GM12878 (cell line): ENCODE measurements at places on chromosomes 2 and 18. TPM values are rescaled to one million over a fixed set of nuclear protein-coding genes. Genes with fewer than 3 reads are reported as not detected.
A peak's percentile ranks its signal among the peaks of the same experiment; 100 is the strongest.

- H3K27ac ChIP-seq = no peak overlapping the region
- no peak overlapping the region for H3K4me3 ChIP-seq
- H3K27me3 ChIP-seq = no peaks in the 10 kb centered on the region
- no peaks in the 10 kb centered on the region for H3K4me1 ChIP-seq
- DNase-seq = no peak
- no peaks in the 10 kb centered on the region for H3K36me3 ChIP-seq
Measured at GRCh38 chr2:22326250-22326649, 1058.7 kb upstream of the KLHL29 start.

Gene KCNE4
- total RNA-seq = not detected in 2 replicates

GRCh38 chr2:12271589-12271984 is 445.1 kb upstream of the TRIB2 start:
- H3K36me3 ChIP-seq = no peaks in the 10 kb centered on the region
- DNase-seq = no peak
- H3K4me1 ChIP-seq = peaks cover 9% of the 10 kb centered on the region
- H3K27me3 ChIP-seq = no peaks in the 10 kb centered on the region
- H3K27ac ChIP-seq = no peak overlapping the region

GRCh38 chr2:225282858-225283710 is 116.4 kb upstream of the NYAP2 start:
- no peaks in the 10 kb centered on the region for H3K4me1 ChIP-seq
- H3K27ac ChIP-seq = no peak overlapping the region
- H3K36me3 ChIP-seq = no peaks in the 10 kb centered on the region
- no peaks in the 10 kb centered on the region for H3K27me3 ChIP-seq

GRCh38 chr2:7852546-7852945 is 829.3 kb upstream of the ID2 start:
- no peak overlapping the region for H3K4me3 ChIP-seq
- H3K36me3 ChIP-seq = no peaks in the 10 kb centered on the region
- H3K27me3 ChIP-seq = no peaks in the 10 kb centered on the region
- H3K4me1 ChIP-seq = peaks cover 2% of the 10 kb centered on the region; the same call in 1 of the 2 replicates
- no peak overlapping the region for H3K27ac ChIP-seq

Gene PLCL1
- 0.40 and 0.46 TPM in 2 replicates for total RNA-seq

DNA sequence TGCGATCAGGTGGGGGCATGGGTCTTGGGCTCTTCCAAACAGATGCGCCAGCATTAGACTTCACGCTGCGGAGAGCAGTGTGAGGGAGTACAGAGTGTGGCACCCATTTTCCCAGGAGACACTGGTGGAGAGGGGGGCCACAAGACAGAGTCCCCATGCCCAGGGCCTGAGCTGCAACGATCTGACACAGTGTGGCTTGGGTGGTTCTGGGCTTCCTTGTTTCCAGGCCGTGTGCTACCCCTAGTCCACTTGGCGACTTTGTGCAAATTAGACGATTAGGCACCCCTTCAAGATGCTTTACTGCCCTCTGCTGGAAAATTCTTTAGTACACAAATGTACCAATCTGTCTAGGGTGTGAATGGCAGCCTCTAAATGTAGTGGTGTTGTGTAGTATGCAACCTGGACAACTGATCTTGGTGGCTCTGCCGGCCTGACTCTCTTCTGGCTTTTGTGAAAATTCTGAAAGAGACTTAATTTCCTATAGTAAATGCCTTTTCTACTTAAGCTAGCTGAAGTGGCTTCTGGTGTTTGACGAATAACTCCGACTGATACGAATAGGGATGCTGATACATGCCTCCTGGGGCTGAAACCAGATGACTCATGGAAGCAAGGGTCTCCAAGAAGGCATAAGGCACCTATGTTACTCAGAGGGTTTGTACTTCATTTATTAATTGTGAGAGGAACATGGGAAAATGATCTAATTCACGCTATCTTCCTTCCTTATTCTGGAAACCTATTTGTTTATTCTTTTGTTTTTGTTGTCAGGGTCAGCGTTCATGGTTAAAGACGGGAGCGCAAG is 92.3 kb upstream of the SMAD2 start:
- H3K4me1 ChIP-seq = no peaks in the 10 kb centered on the region; the same call in 1 of the 2 replicates
- H3K27me3 ChIP-seq = peaks cover 2% of the 10 kb centered on the region; the same call in 1 of the 2 replicates

Gene TEKT4
- 0.13 TPM in 1 of 2 replicates, not detected in the other for total RNA-seq

- no peaks in the 10 kb centered on the region for H3K4me1 ChIP-seq
- H3K27ac ChIP-seq = no peak overlapping the region
- H3K27me3 ChIP-seq = no peaks in the 10 kb centered on the region
- H3K4me3 ChIP-seq = no peak overlapping the region
Measured at GRCh38 chr2:190302052-190302451, 17.6 kb downstream of the HIBCH start.

GRCh38 chr2:222423632-222424275 is 589 bp upstream of the SGPP2 start:
- H3K4me3 ChIP-seq = peak overlapping the region; percentile 73
- H3K36me3 ChIP-seq = no peaks in the 10 kb centered on the region
- peak; percentile 82 for DNase-seq
- H3K27ac ChIP-seq = peak overlapping the region; percentile 79
- H3K4me1 ChIP-seq = peaks cover 29% of the 10 kb centered on the region
